ENCODE measurements at places on chromosomes 11 and 22. TPM values are rescaled to one million over a fixed set of nuclear protein-coding genes. Genes with fewer than 3 reads are reported as not detected.
A peak's percentile ranks its signal among the peaks of the same experiment; 100 is the strongest.

DNA sequence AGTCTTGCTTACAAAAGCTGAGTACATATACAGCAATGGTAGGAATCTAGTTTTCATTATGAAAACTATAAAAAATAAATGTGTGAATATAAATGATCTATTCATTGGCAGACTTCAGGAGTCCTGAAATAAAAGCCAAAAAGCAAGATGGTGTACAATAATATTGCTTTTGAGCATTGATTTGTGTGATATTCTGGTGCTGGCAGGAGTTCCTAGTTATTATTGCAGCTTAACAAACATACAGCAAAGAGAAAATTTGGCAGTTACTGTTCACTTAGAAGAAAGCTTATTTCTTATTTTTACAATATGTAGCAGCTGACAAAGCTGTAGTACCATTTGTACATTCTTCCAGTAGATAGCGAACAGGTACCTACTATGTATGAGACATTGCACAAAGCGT, 1518.9 kb upstream of the TENM4 start:
- H3K27ac ChIP-seq, result no peak overlapping the region
- H3K36me3 ChIP-seq, result no peaks in the 10 kb centered on the region
- no peak overlapping the region for H3K4me3 ChIP-seq
- no peaks in the 10 kb centered on the region for H3K27me3 ChIP-seq
- DNase-seq, result no peak
- no peaks in the 10 kb centered on the region for H3K4me1 ChIP-seq

The ALG8 gene
- 15.7 TPM for total RNA-seq

GRCh38 chr11:4865855-4866254, 15.8 kb upstream of the OR51T1 start:
- no peaks in the 10 kb centered on the region for H3K4me1 ChIP-seq
- no peak overlapping the region for H3K4me3 ChIP-seq
- no peak for DNase-seq
- H3K27ac ChIP-seq, result no peak overlapping the region
- no peaks in the 10 kb centered on the region for H3K36me3 ChIP-seq

DNA sequence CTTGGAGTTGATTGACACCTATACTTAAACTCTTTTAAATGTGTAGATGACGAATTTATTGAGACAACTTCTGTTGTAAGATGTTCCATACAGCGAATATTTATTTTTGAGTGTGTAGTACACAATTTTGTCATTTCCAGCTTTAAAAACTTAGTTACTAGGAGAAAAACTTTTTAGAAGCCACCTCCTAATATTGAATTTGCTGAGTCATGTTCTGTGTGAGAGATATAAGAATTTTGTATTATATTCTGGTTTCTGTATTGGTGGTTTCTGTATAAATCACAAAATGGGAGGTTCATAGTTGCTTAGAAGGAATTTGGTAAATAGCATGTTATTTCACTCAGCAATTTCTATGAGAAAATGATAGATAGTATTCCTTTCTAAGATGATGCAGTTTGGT, 171.3 kb downstream of the WNT11 start:
- no peak for DNase-seq
- H3K27me3 ChIP-seq, result no peaks in the 10 kb centered on the region
- no peaks in the 10 kb centered on the region for H3K4me1 ChIP-seq
- H3K4me3 ChIP-seq, result no peak overlapping the region
- H3K36me3 ChIP-seq, result no peaks in the 10 kb centered on the region

DNA sequence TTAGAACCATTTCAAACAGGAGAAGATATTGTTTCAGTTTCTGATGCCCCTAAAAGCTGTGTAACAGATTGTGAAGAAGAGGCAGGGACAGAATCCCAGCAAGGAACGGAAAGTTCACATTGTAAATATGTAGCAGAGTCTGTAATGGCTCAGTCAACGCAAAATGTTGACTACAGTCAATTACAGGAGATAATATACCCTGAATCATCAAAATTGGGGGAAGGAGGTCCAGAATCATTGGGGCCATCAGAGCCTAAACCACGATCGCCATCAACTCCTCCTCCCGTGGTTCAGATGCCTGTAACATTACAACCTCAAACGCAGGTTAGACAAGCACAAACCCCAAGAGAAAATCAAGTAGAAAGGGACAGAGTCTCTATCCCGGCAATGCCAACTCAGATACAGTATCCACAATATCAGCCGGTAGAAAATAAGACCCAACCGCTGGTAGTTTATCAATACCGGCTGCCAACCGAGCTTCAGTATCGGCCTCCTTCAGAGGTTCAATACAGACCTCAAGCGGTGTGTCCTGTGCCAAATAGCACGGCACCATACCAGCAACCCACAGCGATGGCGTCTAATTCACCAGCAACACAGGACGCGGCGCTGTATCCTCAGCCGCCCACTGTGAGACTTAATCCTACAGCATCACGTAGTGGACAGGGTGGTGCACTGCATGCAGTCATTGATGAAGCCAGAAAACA, 40.8 kb downstream of the IGLL1 start:
- H3K4me1 ChIP-seq, result no peaks in the 10 kb centered on the region
- no peak overlapping the region for H3K27ac ChIP-seq
- DNase-seq, result peak; percentile 77
- no peaks in the 10 kb centered on the region for H3K27me3 ChIP-seq
- no peak overlapping the region for H3K4me3 ChIP-seq

GRCh38 chr22:38572065-38572464, 2.1 kb upstream of the DMC1 start:
- no peaks in the 10 kb centered on the region for H3K36me3 ChIP-seq
- H3K27me3 ChIP-seq, result no peaks in the 10 kb centered on the region
- peaks cover 9% of the 10 kb centered on the region for H3K4me1 ChIP-seq
- no peak for DNase-seq

- peak overlapping the region; percentile 60 for H3K27ac ChIP-seq
- no peaks in the 10 kb centered on the region for H3K27me3 ChIP-seq
- no peaks in the 10 kb centered on the region for H3K36me3 ChIP-seq
- H3K4me3 ChIP-seq, result no peak overlapping the region
Observed at GRCh38 chr11:128610721-128611617, 23.6 kb upstream of the ETS1 start.

DNA sequence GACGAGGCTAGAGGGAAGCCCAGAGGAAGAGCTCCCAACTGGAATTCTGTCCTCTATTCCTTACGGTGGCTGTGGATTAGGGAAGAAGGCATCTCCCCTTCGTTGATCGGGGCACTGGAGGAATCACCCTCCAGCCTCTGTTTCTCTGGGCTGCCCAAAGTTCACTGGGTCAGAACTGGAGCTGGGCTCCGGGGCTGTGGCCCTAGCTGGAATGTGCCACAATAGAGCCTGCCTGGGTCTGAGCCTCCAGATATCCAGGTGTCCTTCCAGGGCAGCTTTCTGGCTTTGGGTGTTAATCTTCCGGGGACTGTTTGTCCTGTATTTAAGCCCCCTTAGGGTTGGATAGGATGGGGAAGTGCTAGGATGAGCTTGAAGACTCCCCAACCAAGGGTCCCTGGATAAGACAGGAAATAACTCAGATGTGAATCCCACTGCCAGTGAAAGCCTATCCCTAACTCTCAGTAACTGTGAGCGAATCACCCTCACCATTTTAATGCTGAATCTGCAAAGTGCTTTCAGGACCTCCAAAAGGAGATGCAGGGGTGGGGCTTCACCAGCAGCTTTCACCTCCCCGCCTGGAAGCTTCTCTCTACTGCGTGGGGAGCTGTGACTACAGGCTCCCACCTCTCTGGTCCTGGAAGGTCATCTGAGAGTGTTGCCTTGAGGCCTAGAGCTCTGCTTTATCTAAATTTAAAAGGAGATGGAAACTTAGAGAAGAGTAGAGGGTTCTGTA, 9.5 kb downstream of the YPEL4 start:
- peaks cover 15% of the 10 kb centered on the region for H3K4me1 ChIP-seq
- no peaks in the 10 kb centered on the region for H3K36me3 ChIP-seq
- peaks cover 8% of the 10 kb centered on the region for H3K27me3 ChIP-seq
- H3K27ac ChIP-seq, result no peak overlapping the region
- DNase-seq, result no peak
- peak overlapping the region; percentile 68 for H3K4me3 ChIP-seq

The RGL4 gene
- not detected for total RNA-seq

The OR10A2 gene
- not detected for total RNA-seq

DNA sequence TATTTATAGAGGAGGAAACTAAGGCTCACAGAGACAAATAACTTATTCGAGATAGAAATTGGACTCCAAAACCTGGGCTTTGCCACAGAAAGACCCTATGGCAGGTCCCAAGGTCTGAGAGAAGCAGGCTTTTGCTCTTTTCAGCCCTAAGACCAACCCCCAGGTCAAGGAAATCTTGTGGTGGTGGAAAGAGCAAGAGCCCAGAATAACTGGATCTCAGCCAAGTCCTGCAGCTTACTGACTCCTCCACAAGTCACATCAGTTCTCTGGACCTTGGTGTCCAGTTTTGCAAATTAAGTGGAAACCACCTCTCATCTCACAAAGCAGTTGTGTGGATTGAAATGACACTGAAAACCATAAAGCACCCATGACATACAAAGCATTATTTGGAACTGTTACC, 122.2 kb downstream of the C11orf58 start:
- no peaks in the 10 kb centered on the region for H3K36me3 ChIP-seq
- no peak overlapping the region for H3K27ac ChIP-seq
- no peak for DNase-seq
- H3K27me3 ChIP-seq, result no peaks in the 10 kb centered on the region
- peaks cover 3% of the 10 kb centered on the region for H3K4me1 ChIP-seq

GRCh38 chr22:27311698-27312550, 489.6 kb downstream of the MN1 start:
- no peak overlapping the region for H3K4me3 ChIP-seq
- peaks cover 29% of the 10 kb centered on the region for H3K27me3 ChIP-seq
- no peak overlapping the region for H3K27ac ChIP-seq
- no peaks in the 10 kb centered on the region for H3K36me3 ChIP-seq
- no peaks in the 10 kb centered on the region for H3K4me1 ChIP-seq

GRCh38 chr11:26849036-26849435, 127.2 kb upstream of the SLC5A12 start:
- no peaks in the 10 kb centered on the region for H3K36me3 ChIP-seq
- no peaks in the 10 kb centered on the region for H3K4me1 ChIP-seq
- DNase-seq, result peak; percentile 23
- H3K4me3 ChIP-seq, result no peak overlapping the region
- no peak overlapping the region for H3K27ac ChIP-seq

DNA sequence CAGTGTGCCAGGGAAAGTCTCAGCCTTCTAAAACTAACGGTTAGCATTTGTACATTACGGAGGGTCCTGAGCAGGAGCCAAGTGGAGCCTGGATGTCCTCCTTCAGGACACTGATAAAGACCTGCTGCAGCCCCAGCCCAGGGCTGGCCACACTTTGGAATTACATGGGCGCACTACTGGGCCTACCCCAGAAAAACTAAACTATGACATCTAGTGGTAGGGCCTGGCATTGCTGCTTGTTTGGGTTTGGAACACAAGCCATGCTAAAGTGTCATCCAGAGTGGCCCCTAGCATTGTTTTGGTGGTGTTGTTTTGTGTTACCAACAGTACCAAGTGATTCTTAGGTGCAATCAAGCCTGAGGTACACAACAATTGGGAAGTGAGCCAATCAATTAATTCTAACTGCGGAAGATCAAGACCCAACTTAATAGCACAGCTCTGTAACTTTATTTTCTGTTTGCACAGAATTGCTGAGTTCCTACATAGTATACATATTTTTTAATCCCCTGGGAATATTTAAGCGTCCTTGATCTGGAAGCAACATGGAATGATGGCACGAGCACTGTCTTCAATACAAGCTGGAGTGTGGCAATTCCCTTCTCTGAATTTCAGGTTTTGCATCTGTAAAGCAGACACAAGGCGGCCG, 340.7 kb downstream of the LARGE1 start:
- no peak overlapping the region for H3K27ac ChIP-seq
- H3K4me3 ChIP-seq, result no peak overlapping the region
- DNase-seq, result peak; percentile 64
- no peaks in the 10 kb centered on the region for H3K27me3 ChIP-seq
- H3K36me3 ChIP-seq, result no peaks in the 10 kb centered on the region
- no peaks in the 10 kb centered on the region for H3K4me1 ChIP-seq

DNA sequence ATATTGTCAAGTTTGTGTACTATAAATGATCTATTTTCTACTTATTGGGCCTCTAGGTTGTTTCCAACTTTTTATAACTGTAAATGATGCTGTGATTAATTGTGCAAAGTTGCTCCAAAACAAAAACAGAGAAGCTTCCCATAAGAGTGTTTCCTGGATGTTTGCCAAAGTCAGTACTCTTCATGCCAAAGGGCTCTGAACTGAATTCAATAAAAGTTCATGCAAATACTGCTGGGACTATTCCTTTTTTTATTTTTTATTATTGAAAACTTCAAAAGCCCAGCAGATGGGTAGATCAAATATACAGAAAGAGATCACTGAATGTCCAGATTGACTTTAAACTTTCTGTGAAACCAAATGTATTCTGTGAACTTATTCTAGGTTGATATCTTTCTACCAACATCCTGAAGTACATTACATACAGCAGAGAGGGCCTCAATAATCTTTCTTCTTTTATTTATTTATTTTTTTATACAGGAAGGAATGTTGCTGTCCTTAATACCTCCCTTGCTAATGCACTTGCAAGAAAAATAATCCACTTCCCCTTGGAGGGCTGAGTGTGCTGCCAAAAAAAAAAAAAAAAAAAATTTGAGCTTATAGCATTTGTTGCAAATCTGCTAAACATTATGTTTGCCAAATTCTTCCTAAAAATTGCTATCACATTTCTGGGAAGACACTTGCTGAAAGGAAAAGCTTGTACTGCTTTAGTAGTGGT, 53.0 kb downstream of the CTSC start:
- no peak overlapping the region for H3K27ac ChIP-seq
- no peak for DNase-seq
- no peaks in the 10 kb centered on the region for H3K27me3 ChIP-seq
- H3K4me1 ChIP-seq, result peaks cover 43% of the 10 kb centered on the region
- H3K4me3 ChIP-seq, result no peak overlapping the region

DNA sequence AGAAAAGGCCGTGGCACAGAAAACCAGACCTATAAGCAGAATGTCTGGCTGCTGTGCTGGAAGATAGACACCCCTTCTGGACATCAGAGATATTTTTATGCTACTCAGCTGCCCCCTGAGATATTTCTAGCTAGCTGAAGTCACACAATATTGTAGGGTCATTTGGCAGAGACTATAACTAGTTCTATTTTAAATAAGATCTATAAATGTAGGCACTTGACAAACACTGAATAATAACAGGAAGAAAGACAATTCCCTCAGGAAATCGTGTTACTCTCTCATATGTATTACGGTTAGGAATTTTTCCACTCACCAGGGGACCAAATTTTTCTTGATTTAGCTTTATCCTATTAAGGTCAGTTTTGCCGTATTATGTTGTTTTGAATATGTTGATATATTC, 845.4 kb downstream of the OPCML start:
- DNase-seq, result no peak
- no peak overlapping the region for H3K4me3 ChIP-seq
- no peaks in the 10 kb centered on the region for H3K27me3 ChIP-seq
- no peaks in the 10 kb centered on the region for H3K4me1 ChIP-seq

GRCh38 chr22:32175683-32176644, 16.9 kb upstream of the C22orf42 start:
- H3K36me3 ChIP-seq, result no peaks in the 10 kb centered on the region
- H3K27me3 ChIP-seq, result peaks cover 46% of the 10 kb centered on the region
- H3K4me1 ChIP-seq, result no peaks in the 10 kb centered on the region
- no peak overlapping the region for H3K4me3 ChIP-seq
- DNase-seq, result no peak
- H3K27ac ChIP-seq, result no peak overlapping the region

The CD3D gene
- total RNA-seq, result 0.45 TPM

All from psoas muscle (tissue), 8 donors.